WTC11 (cell line): ENCODE measurements at places on chromosomes 11 and 22. TPM values are rescaled to one million over a fixed set of nuclear protein-coding genes. Genes with fewer than 3 reads are reported as not detected.
A peak's percentile ranks its signal among the peaks of the same experiment; 100 is the strongest.

The MMP10 gene
- not detected in 3 replicates for total RNA-seq

The KCNC1 gene
- total RNA-seq: 0.09 to 0.21 TPM (median 0.20 TPM) in 3 replicates

The OPCML gene
- 1.5 to 1.8 TPM (median 1.7 TPM) in 3 replicates for total RNA-seq

The TAF1D gene
- 173 to 223 TPM (median 185 TPM) in 3 replicates for total RNA-seq

The CASP5 gene
- not detected in 3 replicates for total RNA-seq

The IGLL1 gene
- not detected in 3 replicates for total RNA-seq

- H3K4me3 ChIP-seq: no peak overlapping the region
- peaks cover 52% of the 10 kb centered on the region for H3K4me1 ChIP-seq
- peaks cover 31% of the 10 kb centered on the region for H3K36me3 ChIP-seq
Observed at GRCh38 chr22:27674261-27674923, 127.2 kb downstream of the MN1 start.

DNA sequence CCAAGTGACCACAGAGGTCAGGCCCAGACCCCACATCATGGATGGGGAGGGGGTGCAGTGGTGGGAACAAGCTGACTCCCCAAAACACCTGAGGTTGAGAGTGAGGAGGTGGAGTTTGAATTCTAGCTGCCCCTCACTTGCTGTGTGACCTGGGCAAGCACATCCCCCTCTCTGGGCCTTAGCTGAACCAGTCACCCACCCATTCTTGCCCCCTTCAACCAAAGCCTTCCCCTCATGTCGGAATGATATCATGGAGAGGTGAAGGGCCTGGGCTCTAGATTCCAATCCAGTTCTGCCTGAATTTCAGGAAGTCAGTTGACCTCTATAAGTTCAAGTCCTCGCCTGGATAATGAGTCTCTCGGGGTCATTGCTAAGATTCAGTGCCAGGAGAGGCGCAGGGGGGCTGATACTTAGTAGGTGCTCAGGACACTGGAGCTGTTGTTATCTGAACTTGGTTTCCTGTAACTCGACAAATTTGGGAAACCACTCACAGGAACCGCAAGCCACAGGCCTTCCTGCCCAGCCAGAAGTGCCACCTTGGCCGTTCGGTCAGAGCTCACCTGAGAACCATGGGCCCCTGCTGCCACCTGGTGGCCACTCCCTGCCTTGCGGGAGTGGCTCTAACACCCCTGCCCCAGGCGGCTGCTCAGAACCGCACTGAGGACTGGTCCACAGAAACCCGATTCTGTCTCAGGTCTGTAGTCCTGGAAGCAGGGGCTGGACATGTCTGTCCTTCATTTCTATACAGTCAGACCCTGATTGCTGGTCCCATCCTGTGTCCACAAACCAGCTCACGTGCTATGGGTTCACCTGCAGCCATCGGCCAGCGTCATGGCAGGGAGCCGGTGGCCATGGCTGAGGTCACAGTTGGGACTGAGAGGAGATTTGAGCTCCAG is 6.9 kb downstream of the CDC42EP1 start:
- DNase-seq: peak; percentile 92
- no peaks in the 10 kb centered on the region for H3K36me3 ChIP-seq
- H3K4me3 ChIP-seq: no peak overlapping the region
- no peak overlapping the region for H3K27ac ChIP-seq
- H3K27me3 ChIP-seq: peaks cover 10% of the 10 kb centered on the region

DNA sequence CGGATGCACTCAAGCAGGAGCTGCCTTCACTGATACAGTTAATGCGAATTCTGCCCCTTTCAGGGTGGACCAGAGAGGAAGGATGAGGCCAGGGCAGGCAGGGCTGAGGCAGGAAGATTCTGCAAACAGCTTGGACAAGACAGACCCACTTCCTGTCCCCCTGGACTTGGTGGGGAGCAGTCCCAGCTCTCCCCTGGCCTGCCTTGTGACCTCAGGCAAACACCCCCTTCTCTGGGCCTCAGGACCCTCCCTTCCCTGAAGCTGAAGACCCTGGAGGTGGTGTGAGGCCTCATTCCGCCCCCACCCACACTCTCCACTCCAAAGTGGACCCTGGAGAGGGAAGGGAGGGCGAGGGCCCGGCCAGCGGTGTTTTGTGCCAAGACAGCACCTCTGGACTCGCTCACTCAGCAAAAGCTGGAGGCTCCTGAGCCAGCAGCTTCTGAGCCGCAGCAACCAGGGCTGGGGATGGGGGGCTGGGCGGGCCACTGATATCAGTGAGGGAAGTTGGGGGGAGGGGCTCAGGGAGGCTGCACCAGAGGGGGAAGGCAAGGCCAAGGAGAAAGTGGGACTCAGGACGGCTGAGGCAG is 8.5 kb downstream of the RAB3IL1 start:
- peak; percentile 50 for DNase-seq
- peaks cover 29% of the 10 kb centered on the region for H3K4me1 ChIP-seq
- no peak overlapping the region for H3K4me3 ChIP-seq
- H3K27me3 ChIP-seq: no peaks in the 10 kb centered on the region; the same call in 1 of the 2 replicates
- no peak overlapping the region for H3K27ac ChIP-seq

DNA sequence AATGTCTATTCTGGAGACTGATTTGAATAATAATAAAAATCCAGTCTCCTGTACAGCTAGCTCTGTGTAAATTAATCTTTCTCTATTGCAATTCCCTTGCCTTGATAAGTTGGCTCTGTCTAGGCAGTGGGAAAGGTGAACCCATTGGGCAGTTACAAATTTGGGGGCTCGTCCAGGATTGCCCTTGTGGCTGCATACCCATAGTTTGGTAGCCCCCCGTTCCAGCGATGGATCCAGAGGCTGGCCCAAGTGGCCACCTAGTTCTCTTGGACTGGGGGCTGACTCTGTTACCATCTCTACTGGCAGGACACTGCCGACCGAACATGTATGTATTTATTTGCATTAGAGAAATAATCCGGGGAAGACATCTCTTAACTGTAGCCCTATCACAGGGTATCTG is 326.2 kb upstream of the PDGFD start:
- H3K36me3 ChIP-seq: peaks cover 62% of the 10 kb centered on the region
- no peak overlapping the region for H3K27ac ChIP-seq
- H3K27me3 ChIP-seq: peaks cover 4% of the 10 kb centered on the region
- peaks cover 3% of the 10 kb centered on the region for H3K4me1 ChIP-seq
- no peak for DNase-seq

DNA sequence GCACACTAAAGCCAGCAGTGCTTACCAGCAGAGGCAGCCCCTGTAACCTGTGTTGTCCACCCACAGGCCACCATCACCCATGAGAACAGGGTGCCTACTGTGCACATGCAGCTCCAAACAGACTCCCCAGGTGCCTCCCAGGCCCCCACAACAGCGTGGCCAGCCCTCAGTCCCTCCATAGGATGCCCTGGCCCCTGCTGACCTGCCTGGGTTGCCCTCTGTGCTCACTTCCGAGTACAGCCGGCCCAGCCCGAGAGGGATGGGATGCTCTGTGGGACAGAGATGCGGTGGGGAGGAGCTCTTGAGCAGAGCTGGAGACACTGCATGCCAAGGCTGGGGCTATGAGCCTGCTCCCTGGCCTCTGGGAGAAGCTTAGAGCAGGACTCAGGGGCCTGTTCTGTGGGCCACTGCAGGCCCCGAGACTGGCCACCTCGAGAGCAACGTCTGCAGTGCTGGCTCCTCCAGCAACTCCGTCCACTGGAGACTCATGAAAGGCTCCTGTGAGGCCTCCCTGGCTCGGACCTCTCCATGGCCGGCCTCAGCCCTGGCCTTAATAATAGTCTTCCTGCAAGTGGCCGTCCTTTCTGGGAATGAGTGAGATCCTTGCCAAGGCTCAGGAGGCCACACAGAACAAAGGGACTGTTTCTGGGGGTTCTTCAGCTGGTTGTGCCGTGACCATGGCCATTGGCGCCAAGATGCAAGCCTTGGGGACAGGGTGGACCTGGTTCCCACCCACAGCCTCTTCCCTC is 27.0 kb downstream of the FADS2 start:
- H3K4me3 ChIP-seq: no peak overlapping the region
- DNase-seq: no peak
- H3K27ac ChIP-seq: no peak overlapping the region
- H3K36me3 ChIP-seq: peaks cover 64% of the 10 kb centered on the region
- no peaks in the 10 kb centered on the region for H3K4me1 ChIP-seq
- H3K27me3 ChIP-seq: no peaks in the 10 kb centered on the region

DNA sequence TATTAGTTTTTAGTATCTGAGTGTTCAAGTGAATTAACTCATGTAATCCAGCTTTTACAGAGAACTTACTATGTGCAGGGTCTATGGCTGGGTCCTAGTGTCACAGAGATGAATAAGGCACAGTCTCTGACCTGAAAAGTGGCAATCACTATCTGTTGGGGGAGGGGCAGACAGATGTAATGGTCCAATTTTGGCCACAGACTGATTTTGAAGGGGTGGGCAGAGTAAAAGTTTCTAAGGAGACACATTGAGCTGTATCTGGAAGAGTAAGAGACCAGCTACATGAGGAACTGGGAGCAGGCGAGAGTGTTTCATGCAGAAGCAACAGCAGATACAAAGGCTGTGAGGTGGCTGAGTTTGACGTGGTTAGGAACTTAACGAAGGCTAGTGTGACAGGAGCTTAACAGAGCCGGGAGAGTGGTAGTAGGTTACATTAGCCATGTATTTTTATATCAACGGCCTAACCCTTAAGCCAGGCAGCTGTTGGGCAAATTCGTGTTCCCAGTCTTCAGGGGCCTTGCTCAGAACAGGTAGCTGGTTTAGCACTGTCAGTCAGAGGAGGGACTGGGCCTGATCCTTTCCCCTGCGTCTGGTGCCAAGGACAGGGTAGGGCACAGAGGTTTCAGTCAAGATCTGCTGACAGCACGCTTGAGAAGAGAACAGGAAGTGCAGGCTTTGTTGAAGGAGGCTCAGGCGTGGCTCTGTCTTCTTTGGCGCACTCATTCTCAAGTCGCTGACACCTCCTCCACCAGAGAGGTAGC is 1.4 kb upstream of the STIM1 start:
- no peaks in the 10 kb centered on the region for H3K36me3 ChIP-seq
- peak overlapping the region; percentile 88 for H3K27ac ChIP-seq
- peak overlapping the region; percentile 78 for H3K4me3 ChIP-seq
- H3K27me3 ChIP-seq: peaks cover 26% of the 10 kb centered on the region

- DNase-seq: no peak
- no peak overlapping the region for H3K4me3 ChIP-seq
- no peaks in the 10 kb centered on the region for H3K4me1 ChIP-seq
- H3K27ac ChIP-seq: no peak overlapping the region
Observed at GRCh38 chr22:40094485-40094884, 83.2 kb upstream of the TNRC6B start.

- peaks cover 2% of the 10 kb centered on the region; the same call in 1 of the 2 replicates for H3K27me3 ChIP-seq
- peaks cover 12% of the 10 kb centered on the region for H3K36me3 ChIP-seq
- peaks cover 49% of the 10 kb centered on the region for H3K4me1 ChIP-seq
Observed at GRCh38 chr11:134939905-134940304, 527.9 kb upstream of the B3GAT1 start.

DNA sequence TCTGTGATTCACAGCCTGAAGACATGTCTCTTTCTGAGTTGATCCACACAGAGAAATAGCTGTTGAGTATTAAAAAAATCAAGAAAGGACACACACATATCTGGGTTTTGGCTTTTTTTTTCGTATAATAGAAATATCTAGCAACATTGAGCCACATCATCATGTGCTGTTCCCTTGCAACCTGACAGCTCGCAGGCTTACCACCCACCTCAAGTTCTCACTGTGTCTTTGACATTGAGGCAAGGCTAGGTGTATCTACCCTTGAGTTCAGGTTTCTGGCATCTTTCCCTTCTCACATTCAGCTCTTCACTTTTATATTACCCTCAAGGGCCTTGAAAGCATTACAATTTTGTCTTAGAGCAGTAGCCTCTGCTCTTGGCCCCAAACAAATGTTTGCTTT is 490.3 kb upstream of the KIRREL3 start:
- H3K27me3 ChIP-seq: no peaks in the 10 kb centered on the region; the same call in 1 of the 2 replicates
- DNase-seq: no peak
- no peak overlapping the region for H3K27ac ChIP-seq
- H3K36me3 ChIP-seq: peaks cover 16% of the 10 kb centered on the region
- H3K4me1 ChIP-seq: no peaks in the 10 kb centered on the region
- H3K4me3 ChIP-seq: no peak overlapping the region

GRCh38 chr11:128405714-128406662 is 181.4 kb downstream of the ETS1 start:
- H3K27ac ChIP-seq: no peak overlapping the region
- H3K4me3 ChIP-seq: no peak overlapping the region
- H3K27me3 ChIP-seq: no peaks in the 10 kb centered on the region
- DNase-seq: no peak
- H3K36me3 ChIP-seq: no peaks in the 10 kb centered on the region

DNA sequence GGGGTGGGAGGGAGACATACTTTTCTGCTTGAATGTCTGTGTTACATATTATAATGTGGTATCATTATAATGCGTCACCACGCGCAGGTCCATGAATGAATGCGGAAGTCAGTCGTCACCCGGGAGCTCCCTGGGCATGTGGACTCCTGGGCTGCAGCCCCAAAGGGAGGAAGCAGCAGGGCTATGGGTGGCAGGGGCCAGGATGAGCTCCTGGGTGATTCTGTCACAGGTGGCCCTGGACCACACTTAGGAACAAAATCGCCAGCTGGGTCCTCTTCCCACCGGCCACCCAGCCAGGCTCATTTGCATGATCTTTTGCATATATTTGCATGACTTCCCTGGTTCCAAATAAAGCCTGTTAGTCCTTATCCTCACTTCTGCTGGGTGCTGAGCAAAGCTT is 51.2 kb downstream of the KCNJ4 start:
- peaks cover 34% of the 10 kb centered on the region for H3K4me1 ChIP-seq
- H3K36me3 ChIP-seq: peaks cover 5% of the 10 kb centered on the region
- H3K4me3 ChIP-seq: no peak overlapping the region

DNA sequence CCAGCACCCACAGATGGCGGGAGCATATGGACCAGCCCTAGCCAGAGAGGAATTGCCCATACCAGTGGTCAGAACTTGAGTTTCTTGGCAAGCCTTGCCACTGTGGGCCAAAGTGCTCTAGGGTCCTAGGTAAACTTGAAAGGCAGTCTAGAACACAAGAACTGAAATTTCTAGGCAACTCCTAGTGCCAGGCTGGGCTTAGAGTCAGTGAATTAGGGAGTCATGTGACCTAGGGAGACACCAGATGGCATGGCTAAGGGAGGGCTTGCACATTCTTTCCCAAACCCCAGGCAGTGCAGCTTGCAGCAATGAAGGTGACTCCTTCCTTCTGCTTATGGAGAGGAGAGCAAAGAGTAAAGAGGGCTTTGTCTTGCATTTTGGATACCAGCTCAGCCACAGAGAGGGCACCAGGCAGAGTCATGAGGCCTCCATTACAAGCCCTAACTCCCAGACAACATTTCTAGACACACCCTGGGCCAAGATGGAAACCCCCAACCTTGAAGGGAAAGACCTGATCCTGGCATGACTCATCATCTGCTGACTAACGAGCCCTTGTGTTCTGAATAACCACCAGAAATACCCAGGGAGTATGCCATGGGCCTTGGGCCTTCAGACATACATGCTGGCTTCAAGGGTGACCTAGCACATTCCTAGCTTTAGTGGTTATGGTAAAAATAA is 19.2 kb upstream of the OR56A3 start:
- H3K4me1 ChIP-seq: no peaks in the 10 kb centered on the region
- no peak overlapping the region for H3K27ac ChIP-seq
- no peak for DNase-seq
- H3K4me3 ChIP-seq: no peak overlapping the region
- peaks cover 14% of the 10 kb centered on the region for H3K36me3 ChIP-seq
